ENCODE measurements at places on chromosomes 1 and 21.

DNA sequence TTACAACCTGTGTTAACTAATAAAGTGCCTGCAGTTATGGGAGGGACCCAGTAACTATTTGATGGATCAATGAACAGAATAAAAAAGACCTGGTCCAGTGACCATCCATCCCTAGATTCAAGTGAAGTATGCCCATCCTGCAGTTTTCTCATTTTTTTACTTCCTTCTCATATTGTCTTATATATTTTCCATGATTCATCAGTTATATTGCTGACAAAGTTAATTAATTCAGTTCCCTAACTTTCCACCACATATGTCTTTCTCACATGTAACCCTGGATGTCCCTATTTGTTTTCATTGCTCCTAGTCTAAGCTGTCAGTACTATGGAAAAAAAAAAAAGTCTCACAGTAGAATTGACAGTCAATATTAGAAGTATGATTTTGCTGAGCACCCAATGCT lies 64.3 kb downstream of the ITGB3BP start:
- no peak for DNase-seq

DNA sequence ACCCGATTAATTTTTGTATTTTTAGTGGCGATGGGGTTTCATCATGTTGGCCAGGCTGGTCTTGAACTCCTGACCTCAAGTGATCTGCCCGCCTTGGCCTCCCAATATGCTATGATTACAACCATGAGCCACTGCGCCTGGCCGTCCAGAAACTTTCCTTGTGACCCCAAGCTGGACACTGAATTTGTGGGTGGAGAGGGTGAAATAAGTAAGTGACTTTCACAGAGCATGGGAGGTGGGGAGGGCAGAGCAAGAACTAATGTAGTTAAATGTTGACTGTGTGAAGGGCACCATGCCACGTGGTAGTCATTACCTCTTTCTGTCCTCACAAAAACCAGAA lies 2.7 kb upstream of the UTP11 start:
- DNase-seq: no peak

GRCh38 chr1:104733866-104734265 lies 984.2 kb downstream of the AMY1C start:
- no peak for DNase-seq

DNA sequence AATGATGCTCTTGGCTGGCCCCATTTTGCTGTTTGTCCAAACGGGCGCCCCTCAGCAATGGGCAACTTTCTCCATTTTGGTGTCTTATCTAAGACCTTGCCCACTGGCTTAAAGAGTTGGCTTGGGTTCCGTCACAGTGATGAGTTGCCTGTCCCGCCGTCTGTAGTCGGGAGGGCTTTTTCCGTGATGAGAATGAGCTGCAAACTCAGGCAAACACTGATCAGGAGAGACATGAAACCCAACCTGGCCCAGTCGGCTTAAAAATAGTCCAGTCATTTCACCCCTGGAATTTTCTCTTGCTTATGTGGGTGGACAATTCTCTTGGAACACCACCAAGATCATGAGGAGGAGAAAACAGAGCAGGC lies 79.3 kb downstream of the ST6GALNAC3 start:
- DNase-seq: no peak

GRCh38 chr1:211944733-211945500 lies 90.4 kb downstream of the INTS7 start:
- no peak for DNase-seq

DNA sequence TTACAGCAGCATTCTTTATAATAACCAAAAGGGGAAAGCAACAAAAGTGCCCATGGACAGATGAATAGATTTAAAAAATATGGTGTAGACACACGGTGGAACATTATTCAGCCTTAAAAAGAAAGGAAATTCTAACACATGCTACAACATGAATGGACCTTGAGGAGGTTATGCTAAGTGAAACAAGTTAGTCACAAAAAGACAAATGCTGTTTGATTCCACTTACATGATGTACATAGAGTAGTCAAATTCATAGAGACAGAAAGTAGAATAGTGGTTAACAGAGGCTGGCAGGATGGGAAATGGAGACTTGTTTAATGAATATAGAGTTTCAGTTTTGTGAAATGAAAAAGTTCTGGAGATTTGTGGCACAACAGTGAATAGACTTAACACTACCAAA lies 151.4 kb downstream of the CYYR1 start:
- DNase-seq: no peak

GRCh38 chr1:231385416-231385748 lies 36.7 kb downstream of the EGLN1 start:
- no peak for DNase-seq

- DNase-seq: peak; percentile 10
Observed at GRCh38 chr1:118204648-118205047, 19.6 kb upstream of the SPAG17 start.

DNA sequence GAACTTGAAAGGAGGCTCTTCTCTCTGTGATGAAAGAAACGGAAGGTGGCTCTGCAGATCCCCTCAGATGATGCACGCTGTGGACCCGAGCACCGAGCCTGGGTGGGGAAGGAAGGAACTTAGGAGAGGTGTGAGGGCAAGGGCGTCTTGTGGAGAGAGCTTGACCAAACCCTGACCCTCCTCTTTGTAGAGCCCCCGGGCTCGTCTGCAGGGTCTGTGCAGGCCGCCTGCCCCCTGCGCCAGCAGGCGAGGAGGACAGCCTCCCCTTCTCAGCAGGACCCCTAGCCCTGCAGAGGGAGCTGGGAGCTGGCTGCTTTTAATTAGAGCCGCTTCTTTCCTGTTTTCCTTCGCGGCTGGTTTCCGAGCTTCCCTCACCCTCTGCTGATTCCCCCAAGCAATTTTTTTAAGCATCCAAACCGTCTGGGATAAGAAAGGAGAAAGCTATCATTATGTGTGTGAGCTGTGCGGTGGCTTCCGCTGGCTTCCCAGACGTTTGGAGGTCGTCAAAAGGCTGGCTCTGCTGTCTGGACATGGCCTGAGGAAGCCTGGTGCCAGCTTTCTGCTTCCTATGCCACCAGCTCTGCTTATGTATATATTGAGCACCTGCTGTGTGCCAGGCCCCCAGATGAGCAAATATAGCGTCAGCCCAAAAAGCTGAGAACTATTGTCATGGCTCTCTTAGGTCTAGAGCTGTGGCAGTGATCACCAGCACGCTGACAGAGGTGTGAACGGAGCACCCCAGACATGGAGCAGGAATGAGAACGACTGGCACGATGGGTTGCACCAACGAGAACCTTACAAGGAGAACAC lies 160.2 kb upstream of the IRF2BP2 start:
- no peak for DNase-seq

DNA sequence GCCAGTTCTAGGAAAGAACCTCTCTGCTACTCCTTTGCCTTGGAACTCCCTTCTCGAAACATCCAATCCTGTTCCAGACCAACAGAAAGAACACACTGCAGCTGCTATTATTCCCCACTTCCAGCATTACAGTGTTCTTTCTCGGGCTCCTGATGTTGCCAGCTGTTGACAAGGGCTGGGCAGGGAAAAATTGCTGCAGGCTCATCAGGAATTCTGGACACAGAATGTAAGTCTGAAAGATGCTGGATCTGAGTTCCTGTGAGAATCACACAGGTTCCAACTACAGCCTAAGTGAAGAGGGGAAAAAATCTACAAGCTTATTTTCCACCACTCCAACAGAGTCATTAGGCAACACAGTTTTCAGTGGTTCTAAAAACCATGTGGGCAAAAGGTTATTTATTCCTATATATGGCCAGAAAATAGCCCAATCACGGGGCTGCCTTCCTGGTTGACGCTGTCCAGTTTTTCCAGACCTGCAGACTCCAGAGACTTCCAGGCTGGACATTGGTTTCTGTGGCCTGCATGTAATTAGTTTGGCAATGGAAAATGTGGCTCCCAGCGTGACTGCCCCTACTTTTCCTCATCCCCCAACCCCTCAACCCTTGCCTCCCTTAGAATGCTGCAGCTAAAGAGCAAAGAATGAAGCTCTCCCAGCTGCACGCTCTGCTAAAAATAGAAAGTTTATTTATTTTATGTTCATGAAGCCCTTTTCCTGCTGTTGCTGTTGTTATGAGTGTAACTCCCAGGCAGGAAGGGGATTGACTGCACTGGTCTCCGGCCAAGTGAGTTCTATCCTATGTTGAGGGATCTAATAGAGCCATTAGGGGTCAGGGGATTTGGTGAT lies 8.3 kb upstream of the KIAA0040 start:
- no peak for DNase-seq

DNA sequence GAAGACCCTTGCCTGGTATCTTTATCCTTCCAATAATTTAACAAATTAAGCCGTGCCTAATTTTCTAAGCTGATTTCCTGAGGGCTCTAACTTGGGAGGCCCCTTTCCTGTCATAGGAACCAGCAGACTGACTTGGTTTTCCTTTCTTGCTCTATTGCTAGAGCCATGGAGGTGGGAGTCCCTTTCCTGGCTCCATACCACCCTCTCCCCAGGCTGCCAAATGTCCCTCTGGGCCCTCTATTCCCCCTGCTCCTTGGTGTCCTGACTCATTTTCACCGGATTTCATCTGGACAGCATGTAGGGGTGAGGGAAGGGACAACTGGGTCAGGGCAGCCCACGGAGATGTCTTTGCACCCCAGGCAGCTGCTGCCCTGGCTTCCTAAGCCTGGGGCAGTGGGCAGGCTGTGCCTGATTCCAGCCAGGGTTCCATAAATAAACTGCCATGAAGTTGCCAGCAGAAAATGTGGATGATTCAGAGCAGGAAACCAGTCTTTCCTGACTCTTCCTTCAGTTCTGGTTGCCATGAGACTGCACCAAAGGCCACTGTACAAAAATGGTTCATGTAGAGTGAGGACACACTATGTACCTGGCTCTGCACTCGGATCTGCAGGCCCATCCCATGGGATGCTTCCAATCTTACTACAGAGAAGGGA lies 38.0 kb upstream of the SERBP1 start:
- no peak for DNase-seq

DNA sequence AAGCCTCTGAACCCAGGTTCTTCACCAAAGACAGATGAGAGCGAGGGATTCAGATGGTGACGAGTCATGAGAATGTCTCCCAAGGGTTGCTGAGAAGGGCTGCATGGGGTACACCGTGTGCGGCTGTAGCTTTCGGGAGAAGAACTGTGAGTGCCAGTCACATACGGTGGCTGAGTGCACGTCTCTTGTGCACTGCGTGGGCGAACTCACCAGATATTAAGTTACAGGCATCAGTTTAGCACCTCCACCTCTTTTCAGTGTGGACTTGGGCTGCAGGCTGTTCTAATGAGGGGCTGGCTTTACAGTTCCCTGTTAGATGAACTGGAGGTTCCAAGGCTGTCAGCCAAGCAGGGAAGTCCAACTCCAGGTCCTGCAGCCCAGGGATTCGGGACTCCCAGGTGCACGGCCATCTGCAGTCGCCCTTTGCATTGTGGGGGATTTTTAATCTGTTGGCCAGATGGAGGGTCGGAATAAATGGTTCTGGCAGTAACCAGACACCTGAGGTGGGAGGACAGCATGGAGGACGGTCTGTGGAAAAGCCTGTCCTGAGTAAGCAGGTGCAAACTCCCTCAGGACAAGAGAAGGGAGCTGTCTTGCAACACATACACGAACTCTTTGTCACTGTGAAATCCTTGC lies 26.5 kb upstream of the AVPR1B start:
- no peak for DNase-seq

DNA sequence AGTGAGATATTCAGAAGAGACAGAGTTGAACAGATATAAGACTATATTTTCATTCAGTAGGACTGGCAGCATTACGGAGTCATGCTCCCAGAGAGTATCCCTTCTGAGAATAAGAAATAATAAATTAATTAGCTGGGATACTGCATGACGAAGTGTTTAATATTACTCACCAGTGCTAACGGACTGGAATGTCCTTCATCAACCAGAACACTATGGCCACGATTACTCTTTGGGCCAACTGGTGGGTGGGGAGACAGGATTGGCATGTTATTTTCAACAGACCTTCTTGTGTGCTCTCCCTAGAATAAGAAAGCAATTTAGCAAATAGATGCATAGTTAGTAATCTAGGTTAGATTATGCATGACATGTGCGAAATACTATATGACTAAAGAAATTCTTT lies 32.4 kb downstream of the ERICH3 start:
- no peak for DNase-seq

DNA sequence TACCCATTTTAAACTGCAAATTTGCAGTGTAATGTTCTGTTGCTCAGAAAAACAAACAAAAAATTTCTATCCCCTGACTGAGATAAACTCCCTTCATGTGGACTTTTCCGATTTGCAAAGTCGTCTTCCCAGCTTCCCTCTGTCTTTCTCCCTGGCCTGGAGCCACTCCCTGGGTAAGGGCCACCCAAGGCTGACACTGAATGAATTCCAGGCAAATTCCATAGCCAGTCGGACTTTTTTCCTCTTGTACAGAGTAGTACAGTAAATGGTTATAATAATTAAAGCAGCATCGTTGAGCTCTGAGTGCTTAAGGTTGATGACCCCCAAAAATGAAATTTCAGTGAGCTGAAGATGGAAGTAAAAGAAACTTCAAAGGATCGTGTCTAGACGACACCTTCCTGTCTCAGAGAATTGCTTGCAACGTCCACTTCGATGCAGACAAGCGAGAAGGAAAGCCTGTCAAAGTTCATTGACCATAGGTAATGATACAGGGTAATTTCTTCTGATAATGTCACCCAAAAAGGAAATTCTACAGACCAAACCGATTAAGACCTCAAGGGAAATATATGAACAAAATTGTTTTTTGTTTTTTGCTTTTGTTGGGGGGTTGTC lies 33.6 kb upstream of the LHX8 start:
- no peak for DNase-seq

GRCh38 chr1:24865587-24865986 lies 64.5 kb downstream of the RUNX3 start:
- no peak for DNase-seq

DNA sequence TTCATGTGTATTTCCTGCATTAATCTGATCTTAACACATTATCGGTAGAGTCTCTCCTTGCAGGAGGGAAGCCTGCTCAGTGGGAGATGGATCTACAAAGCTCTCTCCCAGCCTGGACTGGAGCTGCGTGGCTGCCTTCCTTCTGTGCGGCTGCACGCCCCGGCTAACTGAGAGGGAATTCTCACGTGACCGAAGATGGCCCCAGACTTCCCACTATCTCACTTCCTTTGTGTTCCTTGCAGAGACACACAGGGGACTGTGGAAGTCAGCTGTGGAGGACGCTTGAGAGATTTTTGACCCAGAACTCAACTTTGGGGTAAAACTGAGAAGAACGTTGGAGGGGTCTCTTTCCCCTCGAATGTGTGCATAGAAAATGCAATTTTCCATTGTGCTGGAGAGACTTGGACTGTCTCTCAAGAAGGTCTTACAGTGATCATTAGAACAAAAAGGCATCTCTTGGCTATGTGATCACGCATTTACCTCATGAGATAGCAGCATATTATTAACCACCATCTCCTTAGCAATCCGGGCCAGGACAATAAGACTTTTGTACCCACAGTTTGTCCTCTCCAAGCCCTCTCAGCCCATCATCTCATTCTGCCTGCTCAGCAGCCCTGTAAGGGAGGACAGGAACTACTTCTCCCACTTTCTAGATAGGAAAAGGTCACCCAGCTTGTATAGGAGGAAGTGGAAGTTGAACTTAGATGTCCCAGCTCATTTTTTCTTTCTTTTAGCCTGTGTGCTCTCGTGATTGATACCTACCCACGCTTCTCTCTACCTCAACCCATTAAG lies 49.3 kb upstream of the TARBP1 start:
- no peak for DNase-seq

DNA sequence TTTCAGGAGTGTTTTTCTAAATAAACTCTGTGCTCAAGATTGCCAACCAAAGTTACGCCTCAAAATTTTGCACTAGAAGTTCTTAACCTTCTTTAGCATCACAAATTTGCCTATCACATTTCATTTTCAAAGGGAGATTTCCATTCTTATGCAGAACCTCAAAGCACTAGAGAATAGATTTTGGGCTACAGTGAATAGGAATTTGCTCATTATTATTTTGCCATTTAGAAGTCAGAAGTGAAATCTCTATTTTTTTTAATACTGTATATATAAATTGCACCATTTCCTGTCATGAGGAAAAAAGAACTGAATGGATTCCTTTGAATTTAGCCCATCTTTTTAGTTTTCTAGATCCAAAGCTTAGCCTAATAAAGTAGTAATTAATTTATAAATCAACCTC lies 796.4 kb downstream of the ADGRL2 start:
- no peak for DNase-seq

All from NCI-H774 (cell line).